Activated naive CD4-positive, alpha-beta T cell treated with anti-CD3 and anti-CD28 coated beads, Interleukin-2, amount 50 U/mL, for 16 hours (primary cell): ENCODE measurements at places on chromosomes 1 and 21.

- no peak for DNase-seq
Observed at GRCh38 chr1:222370913-222371675, 176.8 kb downstream of the HHIPL2 start.

DNA sequence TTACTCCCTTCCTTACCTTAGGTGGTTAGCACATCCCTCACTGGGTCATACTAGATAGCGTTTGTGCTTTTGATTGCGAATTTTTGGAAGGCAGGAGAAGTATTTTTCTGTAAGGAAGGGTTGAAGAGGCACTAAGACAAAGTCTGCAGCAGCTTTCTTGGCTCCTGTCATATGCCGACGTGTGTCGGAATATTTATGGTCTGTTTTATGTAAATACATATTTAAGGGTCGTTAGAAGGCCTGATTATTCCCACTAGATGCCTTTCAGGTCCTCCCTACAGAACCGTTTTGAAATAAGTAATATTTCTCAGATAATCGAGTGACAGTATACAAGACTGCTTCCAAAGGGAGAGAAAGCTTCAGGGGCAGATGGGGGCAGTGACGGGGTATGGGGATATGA lies 10.0 kb downstream of the RNF220 start:
- DNase-seq = no peak

DNA sequence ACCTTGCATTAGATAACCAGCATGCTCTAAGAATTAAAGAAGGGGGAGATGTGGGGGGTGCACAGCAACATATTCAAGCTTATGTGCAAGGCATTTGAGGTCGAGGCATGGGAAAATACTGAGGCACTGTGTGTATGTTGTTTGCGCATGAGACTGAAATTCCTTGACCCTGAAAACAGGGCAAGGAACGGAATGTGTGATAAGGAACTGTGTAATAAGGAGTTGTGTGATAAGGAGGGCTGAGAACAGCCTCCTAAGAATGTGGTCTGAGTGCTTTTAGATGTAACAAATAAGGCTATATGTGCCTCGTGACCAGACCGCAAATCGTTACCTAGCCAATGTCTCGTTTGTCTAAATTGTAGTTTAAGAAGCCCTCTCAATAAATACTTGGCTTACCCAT lies 26.5 kb upstream of the ITLN1 start:
- no peak for DNase-seq

DNA sequence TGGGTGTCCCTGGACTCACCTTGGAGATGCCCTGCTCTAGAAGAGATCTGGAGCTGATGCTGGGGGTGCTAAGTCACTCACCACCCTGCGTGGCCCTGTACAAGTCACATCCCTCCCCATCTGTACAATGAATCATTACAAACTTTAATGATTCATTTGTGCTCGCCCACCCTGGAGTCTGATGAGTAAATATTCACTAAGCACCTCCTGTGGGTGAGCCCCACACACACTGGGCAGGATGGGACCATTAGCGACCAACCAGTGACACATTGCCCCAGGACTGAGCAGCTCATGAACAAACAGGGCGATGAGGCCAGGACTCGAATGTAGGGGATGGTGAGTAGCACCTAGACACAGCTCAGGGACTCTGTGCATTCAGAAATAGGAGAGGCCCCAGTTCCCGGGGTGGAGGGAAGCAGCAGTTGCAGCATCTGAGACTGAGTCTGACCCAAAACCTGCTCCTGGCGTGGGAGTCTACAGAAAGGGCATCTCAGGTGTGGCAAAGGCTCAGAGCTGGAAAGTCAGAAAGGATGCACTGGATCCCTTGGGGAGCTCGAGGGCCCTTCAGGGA lies 18.1 kb upstream of the PDZK1IP1 start:
- DNase-seq = no peak

DNA sequence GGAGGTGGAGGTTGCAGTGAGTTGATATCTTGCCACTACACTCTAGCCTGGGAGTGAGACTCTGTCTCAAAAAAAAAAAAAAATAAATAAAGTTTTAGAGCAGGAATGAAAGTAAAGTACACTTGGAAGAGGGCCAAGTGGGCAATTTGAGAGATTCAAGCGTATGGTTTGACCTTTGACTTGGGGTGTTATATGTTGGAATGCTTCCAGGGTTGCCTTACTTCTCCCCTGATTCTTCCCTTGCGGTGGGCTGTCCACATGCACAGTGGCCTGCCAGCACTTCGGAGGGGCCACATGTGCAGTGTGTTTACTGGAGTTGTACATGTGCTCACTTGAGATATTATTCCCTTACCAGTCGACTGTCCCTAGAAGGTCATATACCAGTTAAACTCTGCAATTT lies 295.5 kb upstream of the PROX1 start:
- no peak for DNase-seq

- DNase-seq = no peak
Observed at GRCh38 chr1:184590163-184590750, 164.4 kb downstream of the EDEM3 start.

GRCh38 chr1:210499956-210500355 lies 171.3 kb downstream of the HHAT start:
- no peak for DNase-seq

GRCh38 chr21:36654324-36654723 lies 44.6 kb upstream of the SIM2 start:
- DNase-seq = no peak

DNA sequence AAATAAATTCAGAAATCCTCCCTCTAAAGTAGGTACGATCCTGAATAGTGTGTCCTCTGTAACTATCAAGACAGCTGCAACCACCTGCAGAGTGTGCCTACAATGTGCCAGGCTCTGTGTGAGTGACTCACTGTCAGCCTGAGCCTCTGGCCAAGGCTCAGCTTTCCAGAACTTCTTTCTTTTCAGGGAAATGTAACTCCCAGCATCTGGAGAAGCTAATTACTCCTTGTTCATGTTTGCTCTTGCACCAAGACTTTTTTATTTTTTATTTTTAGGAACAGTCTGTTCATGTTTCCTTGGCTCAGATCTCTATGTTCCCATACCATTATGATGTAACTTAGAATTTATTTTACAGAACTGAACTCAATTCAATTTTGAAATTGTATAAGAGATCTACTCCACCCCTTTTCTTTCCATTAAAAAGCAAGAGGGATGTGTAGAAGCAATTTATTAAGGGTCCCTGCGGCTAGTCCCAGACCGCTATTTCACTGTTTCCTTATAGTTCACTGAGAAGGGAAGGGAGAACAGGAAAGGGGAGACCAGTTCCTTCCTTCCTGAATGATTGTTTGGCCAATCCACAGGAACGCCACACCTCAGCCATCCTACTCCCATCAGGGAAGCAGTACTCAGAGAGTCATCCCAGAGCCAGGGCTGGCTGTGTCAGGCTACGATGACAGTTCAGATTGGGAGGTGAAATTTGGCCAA lies 112.4 kb upstream of the ZNF648 start:
- DNase-seq = no peak

DNA sequence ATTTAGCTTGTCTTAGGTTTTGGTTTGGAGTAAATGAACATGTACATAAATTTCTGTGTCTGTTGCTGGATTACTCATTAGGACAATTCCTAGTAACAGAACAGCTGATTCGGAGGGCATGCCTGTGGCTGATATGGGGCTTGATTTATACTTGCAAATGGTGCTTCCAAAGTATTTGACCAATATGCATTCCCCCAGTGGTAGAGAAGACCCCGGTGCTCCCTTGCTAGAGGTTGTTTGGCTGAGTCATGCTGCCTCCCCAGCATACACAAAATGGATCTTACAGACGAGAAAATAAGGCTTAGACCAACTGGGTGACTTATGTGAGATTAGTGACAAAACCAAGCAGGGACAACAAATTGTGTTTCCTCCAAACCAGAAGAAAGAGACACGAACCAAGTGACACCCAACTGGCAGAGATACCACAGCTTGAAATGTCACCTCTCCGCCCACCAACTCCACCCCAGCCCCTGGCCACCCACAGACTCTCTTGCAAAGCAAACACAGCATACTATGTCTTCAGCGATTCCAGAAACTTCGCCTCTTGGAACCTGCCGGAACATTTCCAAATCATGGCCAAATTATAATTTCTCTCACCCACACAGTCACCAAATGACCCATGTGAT lies 75.9 kb upstream of the ETS2 start:
- no peak for DNase-seq

- DNase-seq = no peak
Observed at GRCh38 chr1:66282891-66283621, 250.9 kb upstream of the SGIP1 start.

GRCh38 chr21:45330075-45330781 lies 42.5 kb upstream of the POFUT2 start:
- peak; percentile 9 for DNase-seq

GRCh38 chr1:8077602-8078001 lies 51.5 kb upstream of the ERRFI1 start:
- no peak for DNase-seq

DNA sequence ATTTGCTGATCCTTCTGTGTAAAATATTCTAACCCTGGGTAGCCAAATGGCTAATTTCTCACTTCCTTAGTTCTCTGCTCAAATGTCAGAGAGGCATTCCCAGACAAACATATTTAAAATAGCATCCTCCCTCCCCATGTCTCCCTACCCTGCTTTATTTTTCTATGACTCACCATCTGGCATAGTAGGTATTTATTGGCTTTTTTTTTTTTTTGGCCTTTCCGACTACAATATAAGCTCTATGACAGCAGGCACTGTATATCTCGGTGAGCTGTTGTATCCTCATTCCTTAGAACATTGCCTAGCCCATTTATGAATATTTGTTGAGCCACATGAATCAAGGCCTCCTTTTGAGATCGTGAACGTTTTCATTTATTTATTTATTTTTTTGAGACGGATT lies 1.5 kb upstream of the NEK7 start:
- DNase-seq = no peak

DNA sequence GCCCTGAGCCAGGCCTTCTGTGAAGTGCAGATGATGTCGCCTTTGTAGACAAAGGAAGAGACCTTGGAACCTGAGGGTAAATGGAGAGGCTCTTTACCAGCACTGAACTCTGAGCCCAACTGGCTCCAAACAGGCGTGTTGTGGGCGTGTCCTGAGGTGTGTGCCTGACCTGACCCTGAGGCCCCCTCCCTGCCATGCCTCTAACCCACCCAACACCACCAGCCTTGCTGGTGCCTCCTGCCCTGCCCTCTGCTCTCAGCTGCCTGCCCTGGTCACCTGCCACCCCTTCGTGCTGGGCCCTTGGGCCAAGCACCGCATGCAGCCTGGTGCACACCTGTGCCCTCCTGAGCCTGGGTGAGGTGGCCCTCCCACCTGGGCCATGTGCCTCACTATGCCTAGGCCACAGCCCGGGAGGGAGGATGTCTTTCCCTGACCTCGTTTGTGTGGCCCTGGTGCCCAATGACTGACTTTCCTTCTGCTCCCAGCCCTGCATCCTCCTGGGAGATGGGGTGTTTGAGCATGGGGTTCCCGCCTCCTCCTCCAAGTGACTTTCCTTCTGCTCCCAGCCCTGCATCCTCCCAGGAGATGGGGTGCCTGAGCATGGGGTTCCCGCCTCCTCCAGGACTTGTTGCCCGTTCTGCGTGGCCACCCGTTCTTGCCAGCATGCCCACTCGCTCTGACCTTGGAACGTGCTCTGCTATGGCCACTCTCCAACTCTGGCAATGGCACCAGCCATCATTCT lies 157.0 kb downstream of the PCBP3 start:
- no peak for DNase-seq

DNA sequence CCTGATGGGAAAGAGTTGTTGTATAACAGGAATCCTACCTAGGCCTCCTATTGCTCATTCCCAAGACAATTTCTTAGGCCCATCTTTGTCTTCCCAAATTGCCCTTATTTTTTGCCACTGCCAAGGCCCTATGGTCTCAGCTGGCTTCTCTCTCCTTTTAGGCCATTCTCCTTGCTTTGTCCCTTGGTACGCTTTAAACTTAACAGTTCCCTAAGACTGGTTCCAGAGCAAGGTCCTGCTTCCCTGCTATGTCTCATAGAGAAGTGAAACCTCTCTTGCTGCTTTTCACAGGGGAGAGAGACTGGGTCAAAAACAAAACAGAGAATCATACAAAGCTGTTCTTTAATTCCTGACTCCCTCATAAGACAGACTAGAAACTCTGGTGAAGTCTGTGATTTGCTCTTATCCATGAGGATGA lies 77.1 kb downstream of the XCL2 start:
- no peak for DNase-seq

DNA sequence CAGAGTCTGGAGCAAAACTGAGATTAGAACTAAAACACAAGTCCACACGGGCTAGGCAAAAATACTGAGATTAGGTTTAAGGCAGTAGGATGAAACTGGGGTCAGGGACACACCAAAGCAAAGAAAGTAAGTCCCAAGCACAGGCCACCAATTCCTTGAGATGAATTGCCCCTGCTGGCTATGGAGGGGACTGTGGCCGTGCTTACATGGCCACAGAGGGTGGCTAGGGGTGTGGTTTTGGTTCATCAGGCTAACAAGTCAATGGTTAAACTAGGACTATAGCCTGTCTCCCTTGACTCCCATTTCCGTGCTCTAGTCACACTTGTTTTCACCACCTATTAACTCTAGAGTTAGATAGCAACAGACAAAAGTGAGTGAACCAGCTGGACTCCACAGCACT lies 394.8 kb downstream of the PBX1 start:
- DNase-seq = no peak

GRCh38 chr1:117577191-117577885 lies 28.5 kb upstream of the TENT5C start:
- DNase-seq = no peak

- no peak for DNase-seq
Observed at GRCh38 chr1:41045740-41046139, 24.2 kb upstream of the SLFNL1 start.

GRCh38 chr1:176552999-176553398 lies 90.0 kb downstream of the PAPPA2 start:
- DNase-seq = no peak

DNA sequence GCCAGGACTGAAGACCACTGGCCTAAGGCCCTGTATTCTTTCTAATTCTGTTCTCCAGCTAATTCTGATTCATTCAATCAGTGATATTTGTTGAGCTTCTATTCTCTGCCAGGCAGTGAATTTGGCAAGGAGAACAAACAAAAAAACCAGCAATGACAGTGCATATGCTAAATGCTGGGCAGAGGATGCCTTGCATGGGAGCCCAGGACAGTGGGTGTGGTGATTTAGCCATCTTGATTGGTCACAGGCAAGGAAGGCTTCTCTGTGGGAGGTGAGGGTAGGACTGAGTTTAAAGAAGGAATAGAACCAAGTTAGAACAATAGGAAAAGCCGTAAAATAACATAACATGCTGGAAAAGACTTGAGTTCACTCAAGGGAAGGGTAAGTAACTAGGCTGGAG lies 9.2 kb upstream of the CPT2 start:
- DNase-seq = no peak
